ENCODE measurements at places on chromosomes 2 and 18.

- DNase-seq, result no peak
Observed at GRCh38 chr2:177745531-177745930, 327.0 kb downstream of the PDE11A start.

DNA sequence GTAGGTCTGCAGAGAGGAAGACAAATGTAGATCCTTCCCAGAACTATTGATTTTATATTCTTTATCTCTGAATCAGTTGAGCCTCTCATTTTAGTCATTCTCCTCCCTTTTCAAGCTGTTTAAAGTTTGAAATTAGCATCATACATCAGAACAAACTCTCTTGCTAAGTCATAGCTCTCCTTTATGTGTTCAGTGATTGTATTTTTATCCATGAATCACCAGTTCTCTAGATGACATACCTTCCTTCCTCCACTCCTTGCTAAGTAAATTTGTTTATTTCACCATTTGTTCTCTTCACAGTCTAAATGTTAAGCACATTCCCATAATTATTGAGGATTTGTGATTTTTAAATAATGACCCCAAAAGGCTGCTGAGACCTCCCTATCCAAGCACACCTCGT is 63.5 kb upstream of the RAPGEF4 start:
- no peak for DNase-seq

GRCh38 chr18:11482271-11482670 is 127.1 kb upstream of the SLC35G4 start:
- DNase-seq, result no peak

DNA sequence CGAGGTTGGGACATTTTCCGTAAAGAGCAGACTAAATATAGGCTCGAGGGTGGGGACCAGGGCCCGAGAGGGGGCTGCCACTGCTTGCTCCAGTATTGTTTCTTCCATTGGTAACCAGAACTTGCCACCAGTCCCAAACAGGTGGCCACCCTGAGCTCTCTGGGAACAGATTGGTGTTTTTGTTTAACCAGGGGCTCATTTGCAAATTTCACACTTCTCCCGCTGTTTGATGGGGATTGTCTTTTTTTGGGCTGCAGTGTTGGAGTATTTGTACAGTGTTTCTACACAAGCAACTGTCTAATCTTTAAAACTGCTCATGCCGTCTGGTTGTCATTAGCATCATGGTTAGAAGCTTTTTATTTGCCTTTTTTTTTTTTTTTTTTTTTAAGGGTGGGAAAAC is 8.5 kb downstream of the AGAP1 start:
- no peak for DNase-seq

DNA sequence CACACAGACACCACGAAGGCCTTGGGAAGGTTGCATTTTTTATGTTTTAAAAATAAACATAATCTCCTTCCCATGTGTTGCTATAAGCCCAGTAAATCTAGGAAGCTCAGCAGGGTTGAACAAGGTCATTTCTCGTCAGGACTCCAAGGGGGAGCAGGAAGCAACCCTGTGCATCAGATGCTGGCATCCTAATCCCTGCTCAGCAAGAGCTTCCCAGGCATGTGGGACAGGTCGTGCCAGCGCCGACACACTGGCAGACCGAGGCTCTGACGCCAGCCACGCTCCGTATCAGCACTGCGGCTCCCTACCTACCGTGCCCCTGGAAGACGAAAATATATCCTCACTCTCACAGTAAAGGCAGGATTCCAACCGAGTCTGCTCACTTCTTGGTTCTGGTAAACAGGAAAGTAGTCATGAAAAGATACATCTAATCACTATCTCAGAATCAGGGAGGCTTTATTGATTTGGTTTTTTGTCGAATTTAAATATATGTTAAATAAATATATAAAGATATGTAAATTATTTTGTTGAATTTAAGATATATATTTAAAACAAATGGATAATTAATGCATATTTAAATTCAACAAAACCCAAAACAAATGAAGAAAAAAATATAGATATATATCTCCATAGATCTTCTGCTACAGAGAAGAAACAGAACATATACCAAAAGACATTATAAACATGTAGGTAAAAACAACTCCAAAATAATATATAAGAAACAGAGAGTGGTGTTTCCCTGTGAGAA is 61.4 kb downstream of the TXNL1 start:
- no peak for DNase-seq

- peak; percentile 61 for DNase-seq
Observed at GRCh38 chr2:186575302-186575701, 14.6 kb upstream of the ITGAV start.

DNA sequence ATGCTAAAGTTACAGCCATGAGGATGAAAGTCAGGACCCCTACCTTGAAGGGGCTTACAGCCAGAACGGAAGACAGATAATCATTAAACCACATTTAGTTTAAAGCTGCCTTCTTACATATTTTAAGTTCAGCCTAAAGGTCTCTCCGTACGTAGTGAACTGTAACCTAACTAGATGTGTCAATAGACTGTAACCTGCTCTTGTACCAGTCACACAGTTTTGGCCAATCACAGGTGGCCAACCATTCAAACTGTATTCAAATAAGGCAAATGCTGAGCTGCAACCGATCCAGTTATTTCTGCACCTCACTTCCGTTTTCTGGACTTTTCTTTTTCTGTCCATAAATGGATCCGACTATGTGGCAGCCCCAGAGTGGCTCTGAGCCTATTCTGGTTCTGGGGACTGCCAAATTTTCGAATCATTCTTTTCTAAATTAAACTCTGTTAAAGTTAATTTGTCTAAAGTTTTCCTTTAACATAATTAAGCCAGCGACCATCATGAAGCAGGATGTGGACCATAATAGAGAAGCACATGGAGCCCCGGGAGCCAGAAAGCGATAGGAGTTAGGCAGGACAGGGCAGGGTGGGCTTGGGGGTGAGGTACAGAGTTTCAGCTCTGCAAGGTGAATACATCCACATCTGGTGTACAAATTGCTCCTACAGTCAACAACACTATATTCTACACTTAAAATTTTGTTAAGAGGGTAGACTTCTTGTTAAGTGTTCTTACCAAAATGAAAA is 48.4 kb upstream of the YPEL5 start:
- DNase-seq, result no peak

DNA sequence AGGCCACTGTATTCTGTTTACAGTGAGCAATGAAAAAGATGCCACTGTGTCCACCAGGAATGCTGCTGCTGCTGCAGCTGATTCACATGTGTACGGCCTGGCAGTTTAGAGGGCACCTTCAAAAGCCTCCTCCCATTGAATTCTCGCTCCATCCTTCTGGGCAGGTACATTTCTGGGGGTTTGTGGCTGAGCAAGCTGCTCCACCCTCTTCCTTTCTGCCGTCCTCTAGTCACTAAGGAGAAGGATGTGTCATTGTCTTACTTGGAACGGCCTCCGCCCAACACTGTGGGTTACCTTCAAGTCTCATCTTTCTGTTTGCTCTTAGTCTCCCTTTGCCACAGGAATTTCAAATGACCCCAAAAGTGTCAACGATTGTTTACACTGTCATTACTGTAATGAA is 182.0 kb downstream of the ZBTB7C start:
- no peak for DNase-seq

DNA sequence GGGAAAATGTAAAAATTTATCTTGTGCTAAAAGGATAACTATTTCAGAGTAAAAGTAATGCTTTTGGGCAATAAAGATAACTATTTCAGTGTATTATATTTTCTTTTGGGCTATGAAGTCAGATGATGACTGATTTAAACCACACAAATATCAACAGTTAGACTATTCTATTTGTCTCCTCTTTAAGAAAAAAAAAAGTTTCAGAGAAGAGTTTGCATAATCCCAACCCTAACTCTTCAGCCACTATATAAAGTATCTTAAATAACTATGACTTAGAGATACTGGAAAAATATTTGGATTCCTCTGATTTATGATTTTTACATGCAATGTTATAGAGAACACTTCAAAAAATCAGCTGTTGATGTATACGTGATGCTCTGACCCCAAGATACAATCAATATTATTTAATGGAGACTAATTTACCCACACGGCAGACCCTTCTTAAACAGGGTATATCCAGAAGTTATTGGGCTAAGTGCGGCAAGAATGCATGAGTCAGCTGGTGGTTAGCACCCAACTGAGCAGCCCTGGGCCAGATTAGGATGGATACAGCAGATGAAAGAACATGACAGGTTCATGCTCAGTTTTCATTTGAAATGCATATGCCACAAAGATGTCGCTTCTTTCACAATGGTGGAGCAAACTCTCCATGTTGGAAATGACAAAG is 279.0 kb downstream of the AFF3 start:
- DNase-seq, result no peak

DNA sequence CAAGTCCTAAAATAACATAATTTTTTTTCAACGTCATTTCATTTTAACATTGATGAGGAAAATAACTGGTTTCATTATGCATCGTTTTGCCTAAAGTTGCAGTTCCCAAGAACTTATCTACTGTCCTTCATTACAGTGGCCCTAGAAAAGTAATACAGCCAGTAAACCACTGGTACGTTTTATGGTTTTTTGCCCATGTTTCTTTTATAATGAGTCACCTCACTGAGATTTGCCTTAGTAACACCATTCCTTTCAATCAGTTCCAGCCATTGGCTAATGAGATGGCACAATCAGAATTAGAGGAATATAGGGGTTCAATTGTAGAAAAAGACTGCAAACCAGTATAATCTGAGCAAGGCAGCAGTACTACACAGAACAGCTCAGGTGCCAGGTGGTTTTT is 422.6 kb upstream of the LYPD1 start:
- no peak for DNase-seq

- DNase-seq, result no peak
Observed at GRCh38 chr2:135820003-135820618, 16.9 kb downstream of the LCT start.

GRCh38 chr2:145622285-145622684 is 1102.4 kb upstream of the ZEB2 start:
- DNase-seq, result no peak

DNA sequence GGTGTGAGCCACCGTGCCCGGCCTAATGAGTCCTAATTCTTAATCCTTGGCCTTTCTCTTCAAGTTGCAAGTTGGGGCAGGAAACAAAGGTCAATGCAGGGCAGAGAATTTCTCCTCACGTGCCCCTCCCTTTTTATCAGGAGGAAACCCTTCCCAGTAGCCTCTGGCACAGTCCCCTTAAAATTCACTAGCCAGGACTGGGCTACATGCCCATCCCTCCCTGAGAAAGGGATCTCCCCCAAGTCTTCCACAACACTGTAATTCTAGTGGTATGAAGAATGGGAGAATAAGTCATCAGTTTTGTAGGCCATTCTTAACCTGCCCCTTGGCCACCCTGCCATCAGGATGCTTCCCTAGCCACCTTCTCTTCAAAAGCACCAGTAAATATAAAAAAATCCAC is 42.2 kb downstream of the ARID5A start:
- DNase-seq, result no peak

DNA sequence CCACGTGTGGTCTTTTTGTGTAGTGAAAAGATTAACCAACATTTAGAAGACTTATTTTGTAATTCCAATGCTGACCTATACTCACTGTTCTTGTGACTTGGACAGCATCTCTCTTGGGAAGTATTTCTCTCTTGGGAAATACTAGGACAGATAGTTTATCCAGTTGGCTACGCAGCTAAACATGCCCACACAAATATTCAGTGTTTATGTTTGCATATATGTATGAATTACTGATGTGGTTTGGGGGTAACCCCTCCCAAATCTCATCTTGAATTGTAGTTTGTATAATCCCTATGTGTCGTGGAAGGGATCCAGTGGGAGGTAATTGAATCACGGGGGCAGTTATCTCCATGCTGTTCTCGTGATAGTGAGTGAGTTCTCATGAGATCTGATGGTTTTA is 2062.3 kb upstream of the CELF4 start:
- DNase-seq, result no peak

DNA sequence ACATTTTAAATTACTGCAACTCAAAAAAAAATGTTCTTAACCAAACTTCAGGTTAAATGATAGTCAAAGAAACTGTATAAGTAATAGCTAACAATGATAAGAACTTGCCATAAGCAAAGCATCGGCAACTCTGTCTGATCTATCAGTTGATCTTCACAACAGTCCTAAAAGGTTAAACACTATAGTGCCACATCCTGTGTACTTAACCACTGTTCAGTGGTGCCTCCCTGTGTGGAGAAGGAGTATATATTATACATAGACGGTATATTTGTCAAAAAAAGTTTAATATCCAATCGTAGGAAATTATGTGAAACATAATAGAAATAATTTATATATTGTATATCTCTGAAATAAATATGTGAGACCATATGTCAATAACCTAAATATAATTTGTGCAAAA is 13.0 kb downstream of the DTNA start:
- DNase-seq, result no peak

DNA sequence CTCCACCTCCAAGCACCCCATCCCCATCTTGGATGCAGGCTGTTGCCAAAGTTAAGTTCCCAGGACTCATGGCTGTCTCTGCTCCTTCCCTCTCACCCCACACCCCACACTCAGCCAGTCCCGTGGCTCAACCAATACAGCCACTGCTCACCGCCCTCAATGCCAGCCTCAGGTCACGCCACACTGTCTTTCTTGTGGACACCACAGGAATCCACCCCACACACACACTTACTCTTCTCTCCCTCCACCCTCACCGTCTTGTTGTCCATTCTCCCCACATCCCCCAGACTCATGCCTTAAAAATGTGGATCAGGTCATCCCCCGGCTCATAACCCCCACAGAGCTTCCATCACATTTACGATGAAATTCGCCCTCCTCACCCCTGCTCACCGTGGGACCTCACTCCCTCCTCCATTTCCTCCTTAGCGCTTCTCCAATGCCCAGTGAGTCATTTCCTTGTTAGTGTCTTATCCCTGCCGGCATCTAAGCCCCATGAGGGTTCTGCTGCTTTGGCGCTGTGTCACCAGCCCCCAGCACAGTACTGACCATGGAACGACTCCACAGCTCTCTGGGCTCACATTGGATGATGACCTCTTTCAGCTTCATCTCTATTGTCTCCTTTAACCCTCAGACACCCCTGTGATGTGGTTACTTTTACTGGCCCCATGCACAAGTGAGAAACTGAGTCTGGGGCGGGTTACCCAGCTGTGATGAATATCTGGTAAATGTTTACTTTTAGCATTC is 13.8 kb downstream of the MLPH start:
- no peak for DNase-seq

DNA sequence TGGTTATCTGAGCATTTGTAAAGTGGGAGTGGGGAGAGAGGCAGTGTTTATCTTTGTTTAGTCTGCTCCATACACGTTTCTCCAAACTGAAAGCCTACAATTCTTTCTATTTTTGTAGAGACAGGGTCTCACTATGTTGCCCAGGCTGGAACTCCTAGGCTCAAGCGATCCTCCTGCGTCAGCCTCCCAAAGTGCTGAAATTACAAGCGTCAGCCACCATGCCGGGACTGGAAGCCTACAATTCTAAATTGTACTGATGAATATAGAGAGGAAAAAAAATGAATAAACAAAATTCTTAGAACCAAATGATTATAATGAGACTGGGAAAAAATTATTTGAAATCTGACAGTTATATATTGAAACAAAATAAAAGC is 1.4 kb upstream of the ZFAND2B start:
- DNase-seq, result no peak

DNA sequence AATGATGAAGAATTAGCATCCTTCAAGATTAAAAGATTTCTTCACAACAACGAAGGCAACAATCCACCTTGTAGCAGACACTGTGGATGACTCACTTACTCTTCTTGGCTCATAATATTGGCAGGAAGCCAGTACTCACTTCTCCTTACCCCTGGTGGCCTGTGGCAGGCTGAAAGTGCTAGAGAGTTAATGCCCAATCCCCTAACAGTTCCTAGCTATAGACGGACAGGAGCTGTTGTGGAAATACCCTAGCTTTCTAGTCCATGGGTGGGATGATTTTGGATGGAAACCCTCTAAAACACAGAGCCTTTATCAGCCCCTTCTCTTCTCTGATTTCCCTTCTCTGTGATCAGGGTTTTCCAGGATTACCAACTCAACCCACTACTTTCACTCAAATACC is 128.6 kb upstream of the NYAP2 start:
- peak; percentile 51 for DNase-seq

GRCh38 chr2:14340703-14341102 is 291.8 kb upstream of the LRATD1 start:
- DNase-seq, result no peak
